ENCODE measurements at places on chromosomes 13 and 19. TPM values are rescaled to one million over a fixed set of nuclear protein-coding genes. Genes with fewer than 3 reads are reported as not detected.

NLRP11 gene
- total RNA-seq = not detected

SSC5D gene
- total RNA-seq = 16.7 TPM

ZNF134 gene
- 10.6 TPM for total RNA-seq

GRIN3B gene
- total RNA-seq = not detected

BLVRB gene
- total RNA-seq = 280 TPM

NCCRP1 gene
- not detected for total RNA-seq

STRN4 gene
- 73.7 TPM for total RNA-seq

DYRK1B gene
- 15.6 TPM for total RNA-seq

SGTA gene
- total RNA-seq = 28.2 TPM

COL4A2 gene
- total RNA-seq = 849 TPM

ZNF99 gene
- not detected for total RNA-seq
